ENCODE measurements at places on chromosomes 13 and 19.

DNA sequence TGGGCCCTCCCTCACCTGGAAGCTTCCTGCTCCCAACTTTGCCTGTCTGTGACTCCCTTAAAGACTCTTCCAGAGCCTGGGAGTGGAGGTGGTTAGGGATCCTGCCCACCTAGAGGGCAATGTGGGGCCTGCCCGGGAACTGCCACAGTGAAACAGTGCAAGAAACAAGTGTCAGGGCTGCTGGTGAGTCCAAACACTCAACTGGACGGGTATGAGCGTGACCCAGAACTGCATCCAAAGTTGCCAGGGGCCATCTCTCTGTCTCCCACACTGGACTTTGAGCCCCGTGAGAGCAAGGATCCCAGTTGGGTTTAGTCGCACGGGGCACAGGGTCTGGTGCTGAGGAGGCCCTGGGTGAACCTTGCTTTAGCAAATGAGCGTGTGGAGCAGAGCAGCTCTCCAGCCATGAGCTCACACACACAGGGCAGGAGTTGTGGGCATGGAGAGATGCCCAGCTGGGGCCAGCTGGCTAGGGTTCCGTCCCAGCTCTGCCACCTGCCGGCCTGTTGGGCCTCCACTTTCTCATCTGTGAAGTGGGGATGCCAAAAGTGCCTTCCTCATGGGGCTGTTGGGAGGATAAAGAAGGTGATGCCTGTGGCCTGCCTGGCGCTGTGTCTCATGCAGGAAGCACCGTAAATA lies 2.8 kb upstream of the NUMBL start:
- DNase-seq: no peak

- DNase-seq: no peak
Observed at GRCh38 chr13:103883164-103883563, 816.9 kb upstream of the SLC10A2 start.

GRCh38 chr13:83340170-83340569 lies 542.1 kb downstream of the SLITRK1 start:
- no peak for DNase-seq

DNA sequence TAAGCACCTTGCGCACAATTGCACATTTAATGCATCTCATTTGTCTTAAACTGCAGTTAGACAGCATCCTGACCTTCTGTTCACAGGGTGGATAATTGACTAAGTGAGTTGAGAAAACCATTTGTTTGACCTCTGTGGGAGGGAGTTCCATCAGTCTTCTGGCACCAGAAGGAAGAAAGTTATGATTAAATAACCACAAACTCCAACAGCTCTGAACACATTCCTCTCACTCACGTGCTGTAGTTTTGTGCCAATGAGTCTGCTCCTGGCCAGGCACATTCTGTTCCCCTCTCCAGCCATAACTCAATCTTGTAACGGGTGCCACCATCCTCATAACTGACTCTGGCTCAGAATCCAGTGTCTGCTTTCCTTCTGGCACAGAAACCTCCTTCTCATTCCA lies 817.2 kb downstream of the SLITRK1 start:
- no peak for DNase-seq

- DNase-seq: no peak
Observed at GRCh38 chr13:110306340-110306959, 507 bp downstream of the COL4A1 start.

- DNase-seq: no peak
Observed at GRCh38 chr19:843836-844545, 3.2 kb downstream of the PRTN3 start.

DNA sequence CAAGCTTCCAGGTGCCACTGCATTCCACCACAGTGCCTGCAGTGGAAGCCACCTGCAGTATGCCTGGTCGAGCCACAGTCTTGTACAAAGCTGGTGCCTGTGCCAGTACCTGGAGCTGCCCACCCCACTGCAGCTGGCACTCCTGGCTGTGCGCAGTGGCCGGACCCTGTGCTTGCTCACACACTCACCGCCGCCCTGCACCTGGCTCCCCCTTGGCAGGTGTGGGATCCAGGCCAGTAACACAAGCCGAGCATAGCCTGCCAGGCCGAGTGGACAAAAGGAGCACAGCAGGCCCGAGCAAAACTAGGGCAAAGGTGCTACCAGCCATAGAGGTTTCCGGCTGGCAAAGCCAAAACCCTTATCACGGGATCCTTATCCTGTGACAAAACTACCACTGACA lies 18.5 kb downstream of the UGGT2 start:
- no peak for DNase-seq

- DNase-seq: no peak
Observed at GRCh38 chr19:36891768-36892357, 24.2 kb downstream of the ZNF829 start.

DNA sequence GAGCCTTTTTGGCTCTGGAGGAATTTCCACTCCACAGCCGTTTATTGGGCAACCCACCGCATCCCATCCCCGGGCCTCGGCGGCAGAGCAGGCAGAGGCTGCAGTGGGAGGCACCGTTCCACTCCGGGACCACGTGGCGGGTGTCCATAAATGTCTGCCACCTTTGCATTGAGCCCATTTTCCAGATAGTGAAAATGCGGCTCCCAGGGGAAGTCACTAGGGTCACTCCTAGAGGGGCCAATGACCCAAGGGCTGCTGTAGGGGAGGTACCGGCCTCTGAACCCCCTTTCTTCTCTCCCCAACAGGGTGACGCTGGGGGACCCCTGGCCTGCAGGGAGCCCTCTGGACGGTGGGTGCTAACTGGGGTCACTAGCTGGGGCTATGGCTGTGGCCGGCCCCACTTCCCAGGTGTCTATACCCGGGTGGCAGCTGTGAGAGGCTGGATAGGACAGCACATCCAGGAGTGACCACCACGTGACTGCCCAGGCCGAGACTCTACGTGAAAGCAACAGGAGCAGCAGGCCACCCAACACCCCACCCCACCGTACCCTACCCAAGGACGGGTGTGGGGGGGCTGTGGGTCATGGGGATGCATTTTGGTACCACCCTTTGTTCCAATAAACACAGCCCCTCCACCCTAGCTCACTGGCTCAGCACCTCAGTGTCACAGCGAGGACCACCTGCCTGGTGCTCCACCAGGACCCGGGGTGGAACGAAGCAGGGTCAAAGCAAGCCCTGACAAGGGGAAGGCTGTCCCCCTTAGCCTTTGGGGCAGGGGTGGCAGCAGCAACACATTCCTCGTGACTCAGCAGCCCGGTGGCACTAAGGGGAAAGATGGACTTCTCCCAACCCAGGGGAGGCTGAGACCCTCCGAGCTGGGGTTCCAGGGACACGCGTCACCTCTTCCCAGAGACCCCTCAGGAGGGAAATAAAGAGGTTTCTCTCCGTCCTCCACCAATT lies 1.5 kb downstream of the TIMM13 start:
- no peak for DNase-seq

GRCh38 chr19:38543286-38543806 lies 74.4 kb downstream of the MAP4K1 start:
- no peak for DNase-seq

DNA sequence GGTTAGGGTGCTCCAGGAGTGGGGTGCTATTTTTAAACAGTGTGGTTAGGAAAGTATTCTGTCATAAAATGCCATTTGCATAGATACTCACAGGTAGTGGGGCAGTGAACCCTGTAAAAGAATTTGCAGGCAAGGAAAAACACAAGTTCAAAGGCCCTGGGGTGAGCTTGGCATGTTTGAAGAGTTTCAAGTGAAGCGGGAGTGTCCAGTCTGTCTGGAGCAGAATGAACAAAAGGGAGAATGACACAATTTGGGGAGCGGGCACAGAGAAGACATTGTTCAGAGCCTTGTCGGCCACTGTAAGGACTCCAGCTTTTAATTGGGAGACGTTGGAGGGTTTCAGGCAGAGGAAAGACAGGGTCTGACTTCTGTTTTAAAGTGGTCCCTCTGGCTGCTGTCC lies 2.8 kb downstream of the GRWD1 start:
- no peak for DNase-seq

DNA sequence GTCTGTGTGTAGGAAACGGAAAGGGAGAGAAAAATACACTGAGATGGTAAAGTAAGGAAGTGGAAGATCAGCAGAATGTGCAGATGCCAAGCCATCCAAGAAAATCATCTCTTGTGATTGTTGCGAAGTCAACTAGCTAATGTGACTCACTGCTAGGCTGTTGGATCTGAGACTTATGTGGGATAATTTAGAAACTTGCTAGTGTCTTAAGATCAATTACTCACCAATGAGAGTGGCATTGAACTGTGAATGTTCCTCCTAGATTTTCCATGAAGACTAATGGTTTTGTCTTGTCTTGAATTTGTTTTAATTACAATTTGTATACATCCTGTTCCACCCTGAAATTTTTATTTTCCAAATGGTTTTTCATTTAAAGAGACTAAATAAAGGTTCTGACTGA lies 771.6 kb downstream of the EFNB2 start:
- no peak for DNase-seq

- peak; percentile 67 for DNase-seq
Observed at GRCh38 chr13:46553886-46554858, 1.2 kb downstream of the LRCH1 start.

DNA sequence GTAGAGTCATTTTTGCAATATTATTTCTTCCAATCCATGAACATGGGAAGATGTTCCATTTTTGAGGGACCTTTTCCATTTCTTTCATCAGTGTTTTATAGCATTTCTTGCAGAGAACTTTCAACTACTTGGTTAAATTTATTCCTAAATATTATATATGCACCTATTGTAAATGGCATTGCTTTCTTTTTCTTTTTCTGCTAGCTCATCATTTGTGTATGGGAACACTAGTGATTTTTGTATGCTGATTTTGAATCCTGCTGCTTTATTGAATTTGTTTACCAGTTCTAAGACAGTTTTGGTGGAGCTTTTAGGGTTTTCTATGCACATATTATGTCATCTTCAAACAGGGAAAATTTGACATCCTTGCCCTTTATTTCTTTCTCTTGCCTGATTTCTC lies 7.2 kb upstream of the CYP4F2 start:
- DNase-seq: no peak

- no peak for DNase-seq
Observed at GRCh38 chr19:10976131-10976892, 15.5 kb downstream of the SMARCA4 start.

GRCh38 chr19:46913852-46914430 lies 53.1 kb downstream of the ARHGAP35 start:
- DNase-seq: no peak

DNA sequence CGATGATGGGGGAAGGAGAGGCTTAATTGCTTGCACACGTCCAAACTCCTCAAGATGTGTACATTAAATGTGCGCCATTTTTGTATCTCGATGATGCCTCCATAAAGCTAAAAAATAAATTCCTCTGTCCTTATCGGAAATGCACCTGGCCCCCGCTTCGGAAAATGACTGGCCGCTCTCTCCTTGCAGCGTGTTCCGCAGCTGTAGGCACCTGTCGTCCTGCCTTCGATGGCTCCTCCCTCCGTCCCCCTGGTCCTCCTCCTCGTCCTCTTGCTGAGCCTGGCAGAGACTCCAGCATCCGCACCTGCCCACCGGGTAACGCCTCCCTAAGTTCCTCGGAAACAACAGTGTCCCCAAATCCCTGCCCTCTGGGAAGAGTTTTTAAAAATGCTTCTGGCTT lies 1.1 kb downstream of the GALP start:
- no peak for DNase-seq

DNA sequence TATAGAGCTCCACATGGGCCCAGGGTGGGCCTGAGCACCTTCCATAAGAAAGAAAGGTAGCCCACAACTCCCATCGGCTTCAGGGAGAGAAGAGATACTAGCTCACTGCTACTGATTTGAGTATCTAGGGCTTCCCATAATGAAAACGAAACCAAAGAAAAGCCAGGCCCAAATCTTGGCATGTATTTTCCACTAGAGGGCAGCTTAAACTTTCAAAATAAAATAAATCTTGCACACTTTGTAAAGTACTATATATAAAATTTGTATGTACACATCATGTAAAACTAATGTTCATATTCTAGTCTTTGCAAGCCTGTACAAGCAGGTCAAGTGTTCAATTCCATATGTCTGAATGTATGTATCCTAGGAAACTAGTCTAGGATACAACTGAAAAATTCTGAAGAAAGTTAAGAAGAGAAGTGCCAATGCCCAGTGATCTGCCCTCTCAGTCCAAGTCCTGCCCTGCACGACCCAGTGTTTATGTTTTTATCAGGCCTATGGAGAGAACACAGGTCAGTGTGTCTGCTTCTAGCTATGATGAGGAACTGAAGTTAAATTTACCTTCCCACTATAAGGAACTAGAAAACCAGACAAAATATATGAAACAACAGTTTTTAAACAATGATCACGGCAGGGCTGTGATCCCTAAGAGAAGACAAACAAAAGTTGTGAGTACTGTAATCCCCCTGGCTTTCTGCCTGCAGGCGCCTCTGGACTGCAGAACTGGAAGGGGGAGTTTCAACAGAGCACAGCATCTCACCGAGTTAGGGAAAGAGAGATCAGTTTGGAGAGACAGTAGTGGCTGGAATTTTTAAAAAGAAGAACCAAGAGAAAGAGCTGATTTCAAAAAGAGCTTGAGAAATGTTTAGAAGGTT lies 475.7 kb downstream of the UQCRFS1 start:
- peak; percentile 74 for DNase-seq

- no peak for DNase-seq
Observed at GRCh38 chr13:72071713-72072112, 204.7 kb upstream of the DACH1 start.

- no peak for DNase-seq
Observed at GRCh38 chr13:80871481-80871880, 530.6 kb upstream of the SPRY2 start.

GRCh38 chr19:51676566-51677083 lies 16.5 kb upstream of the SPACA6 start:
- DNase-seq: no peak

DNA sequence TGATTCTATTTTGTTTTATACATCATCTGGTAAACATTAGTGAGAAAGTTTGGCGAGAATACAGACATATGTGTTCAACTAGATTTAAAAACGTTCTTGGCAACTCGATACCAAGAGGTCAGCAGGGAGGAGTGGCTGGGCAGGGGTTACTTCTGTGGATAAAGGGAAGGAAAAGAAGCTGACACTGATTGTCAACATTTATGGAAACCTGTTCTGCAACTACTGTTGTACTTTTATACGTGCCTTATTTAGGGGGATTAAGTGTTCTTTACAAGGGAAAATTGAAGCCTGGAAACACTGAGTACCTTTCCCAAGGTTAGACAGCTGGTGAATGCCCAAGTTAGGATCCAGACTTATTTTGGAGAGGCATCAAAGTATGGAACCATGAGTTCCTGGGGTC lies 65.0 kb downstream of the MTUS2 start:
- DNase-seq: peak; percentile 5

DNA sequence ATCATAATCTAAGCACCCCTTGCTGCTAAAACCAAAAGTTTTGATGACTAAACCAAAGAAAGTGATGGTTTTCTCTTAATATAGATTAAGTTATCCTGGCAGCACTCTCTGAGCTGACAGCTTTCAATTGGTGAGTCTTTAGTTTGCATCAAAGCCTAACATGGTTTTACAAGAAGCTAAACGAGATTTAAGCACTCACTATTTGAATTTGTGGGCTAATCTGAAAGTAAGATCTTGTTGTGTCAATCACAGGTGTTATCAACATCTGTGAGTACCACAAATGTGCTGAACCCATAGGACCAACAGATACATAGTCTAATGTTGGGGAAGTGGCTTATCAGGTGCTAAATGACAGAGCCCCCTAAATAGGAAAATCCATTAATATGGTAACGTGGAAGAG lies 223.9 kb downstream of the LHFPL6 start:
- no peak for DNase-seq
